ENCODE measurements at places on chromosomes 13 and 19. TPM values are rescaled to one million over a fixed set of nuclear protein-coding genes. Genes with fewer than 3 reads are reported as not detected.

Gene NOTCH3
- total RNA-seq = 162 TPM

DNA sequence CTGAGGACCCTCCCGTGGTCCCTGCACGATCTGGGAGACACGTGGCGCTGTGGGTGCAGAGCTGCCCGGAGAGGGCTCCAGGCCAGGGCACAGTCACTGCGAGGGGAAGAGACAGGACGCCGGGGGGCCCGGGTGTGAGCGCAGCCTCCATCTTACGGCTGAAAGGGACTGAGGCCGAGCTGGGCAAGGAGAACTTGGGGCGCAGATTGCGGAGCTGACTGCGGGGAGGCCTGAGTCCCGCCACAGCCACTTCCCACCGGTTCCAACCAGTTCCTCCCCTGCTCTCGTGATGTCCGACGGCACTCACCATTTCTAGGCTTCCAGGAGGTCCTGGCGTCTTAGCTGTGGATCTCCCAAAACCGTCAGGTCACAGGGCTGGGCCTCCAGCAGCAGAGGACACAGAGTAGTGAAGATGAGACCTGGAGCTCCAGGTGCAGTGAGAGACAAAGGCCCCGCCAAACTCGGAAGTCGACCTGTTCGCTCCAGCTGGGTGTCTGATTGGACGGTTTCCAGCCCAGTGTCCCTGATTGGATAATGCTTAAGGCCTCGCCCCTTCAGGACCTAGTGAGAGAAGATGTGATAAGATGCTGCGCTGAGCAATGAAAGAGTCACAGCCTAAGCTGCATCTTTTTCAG, 4.8 kb upstream of the ZNF253 start:
- no peak for DNase-seq
- H3K27ac ChIP-seq = no peak overlapping the region
- no peaks in the 10 kb centered on the region for H3K27me3 ChIP-seq

Gene RPL18A
- total RNA-seq = 1,839 TPM

DNA sequence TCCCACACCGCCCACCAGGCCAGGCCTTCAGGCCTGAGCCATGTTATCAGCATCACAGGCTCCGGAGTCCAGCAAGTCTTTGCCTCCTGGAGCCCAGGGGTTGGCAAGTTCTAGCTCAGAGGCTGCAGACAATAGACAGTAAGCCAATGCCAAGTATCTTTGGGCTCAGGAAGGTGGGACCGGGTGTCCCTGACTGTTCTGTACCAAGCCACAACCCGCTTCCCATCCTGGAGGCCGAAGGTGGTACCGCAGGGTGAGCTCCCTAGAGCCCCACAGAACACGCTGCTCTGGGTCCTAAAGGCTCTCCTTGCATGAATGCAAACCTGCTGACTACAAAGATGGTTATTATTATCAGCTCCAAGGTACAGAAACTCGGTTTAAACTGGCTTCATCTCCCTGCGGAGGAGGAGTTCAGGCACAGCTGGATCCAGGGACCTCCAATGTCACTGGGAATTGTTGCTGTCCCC, 5.5 kb upstream of the FSTL3 start:
- H3K4me3 ChIP-seq = no peak overlapping the region
- H3K4me1 ChIP-seq = peaks cover 3% of the 10 kb centered on the region
- no peaks in the 10 kb centered on the region for H3K27me3 ChIP-seq
- H3K36me3 ChIP-seq = no peaks in the 10 kb centered on the region
- H3K27ac ChIP-seq = no peak overlapping the region
- no peak for DNase-seq

GRCh38 chr13:79679334-79679733, 198.4 kb downstream of the NDFIP2 start:
- peak; percentile 39 for DNase-seq
- H3K27me3 ChIP-seq = no peaks in the 10 kb centered on the region
- no peak overlapping the region for H3K27ac ChIP-seq
- H3K4me3 ChIP-seq = no peak overlapping the region
- peaks cover 2% of the 10 kb centered on the region for H3K4me1 ChIP-seq

- peak; percentile 16 for DNase-seq
- no peak overlapping the region for H3K27ac ChIP-seq
- H3K36me3 ChIP-seq = peaks cover 2% of the 10 kb centered on the region
- no peaks in the 10 kb centered on the region for H3K27me3 ChIP-seq
- peak overlapping the region; percentile 42 for H3K4me3 ChIP-seq
Observed at GRCh38 chr19:54162241-54162805, 2.8 kb upstream of the LENG1 start.

GRCh38 chr19:58395220-58395978, at the start of gene RNF225:
TSS of gene RNF225 (plus strand) at chr19:58395656. CDS start at chr19:58396090, 434 bp downstream.
- peaks cover 8% of the 10 kb centered on the region for H3K4me1 ChIP-seq
- H3K27ac ChIP-seq = no peak within 1 kb of the TSS
- no peaks in the 10 kb centered on the region for H3K27me3 ChIP-seq
- no peak within 1 kb of the TSS for H3K4me3 ChIP-seq

- H3K4me1 ChIP-seq = no peaks in the 10 kb centered on the region
- H3K27me3 ChIP-seq = no peaks in the 10 kb centered on the region
- DNase-seq = no peak
- no peak overlapping the region for H3K27ac ChIP-seq
- H3K4me3 ChIP-seq = no peak overlapping the region
- H3K36me3 ChIP-seq = peaks cover 25% of the 10 kb centered on the region
Observed at GRCh38 chr19:57759096-57759495, 10.4 kb upstream of the ZNF586 start.

DNA sequence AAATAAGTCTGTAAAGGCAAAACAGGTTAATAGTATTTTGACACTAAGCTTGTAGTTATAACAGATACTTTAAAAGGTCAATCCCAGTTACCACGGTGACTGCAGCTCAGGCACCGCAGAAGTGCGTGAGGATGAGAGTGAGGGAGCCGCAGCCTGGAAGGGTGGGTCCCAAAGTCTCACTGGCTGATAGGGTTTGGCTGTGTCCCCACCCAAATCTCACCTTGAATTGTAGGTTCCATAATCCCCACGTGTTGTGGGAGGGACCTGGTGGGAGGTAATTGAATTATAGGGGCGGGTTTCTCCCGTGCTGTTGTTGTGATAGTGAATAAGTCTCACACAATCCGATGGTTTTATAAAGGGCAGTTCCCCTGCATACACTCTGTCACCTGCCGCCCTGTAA, 40.0 kb upstream of the GAS6 start:
- peaks cover 31% of the 10 kb centered on the region for H3K4me1 ChIP-seq
- H3K4me3 ChIP-seq = no peak overlapping the region
- no peaks in the 10 kb centered on the region for H3K27me3 ChIP-seq

Gene IRS2
- total RNA-seq = 14.4 TPM

DNA sequence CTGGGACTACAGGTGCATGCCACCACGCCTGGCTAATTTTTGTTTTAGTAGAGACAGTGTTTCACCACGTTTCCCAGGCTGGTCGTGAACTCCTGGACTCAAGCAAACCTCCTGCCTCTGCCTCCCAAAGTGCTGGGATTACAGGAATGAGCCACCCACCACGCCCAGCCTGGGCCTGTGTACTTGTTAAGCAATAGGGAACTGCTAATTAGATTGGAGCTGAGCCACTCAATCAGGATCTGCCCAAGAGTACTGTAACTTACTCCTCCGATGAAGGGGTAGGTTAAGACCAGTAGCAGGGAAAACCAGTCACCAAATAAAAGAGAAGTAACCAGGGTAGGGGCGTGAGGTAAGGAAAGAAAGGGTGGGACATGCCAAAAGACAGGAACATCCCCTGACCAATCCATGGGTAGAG, 2.3 kb downstream of the DDX39A start:
- H3K4me3 ChIP-seq = peak overlapping the region; percentile 33
- no peaks in the 10 kb centered on the region for H3K27me3 ChIP-seq
- no peak for DNase-seq
- H3K27ac ChIP-seq = no peak overlapping the region
- peaks cover 15% of the 10 kb centered on the region for H3K36me3 ChIP-seq

DNA sequence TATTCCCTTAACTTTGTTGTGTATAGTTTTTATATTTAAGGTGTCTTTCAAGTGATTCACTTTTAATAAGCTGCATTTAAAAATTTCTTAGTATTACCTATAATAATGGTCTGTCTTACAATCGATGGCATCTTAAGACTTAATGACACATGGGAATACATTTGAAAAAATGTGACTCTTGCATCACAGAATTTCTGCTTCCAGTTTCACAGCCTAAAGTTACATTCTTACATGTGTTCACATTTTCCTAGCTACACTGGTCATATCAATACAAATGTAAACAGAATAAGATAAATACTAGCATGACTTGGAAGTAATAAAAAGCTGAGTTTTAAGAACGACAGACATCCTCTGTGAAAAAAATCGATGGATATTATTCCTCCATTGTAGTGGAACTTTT, 1597.1 kb upstream of the MIR17HG start:
- no peak for DNase-seq
- no peak overlapping the region for H3K27ac ChIP-seq
- no peaks in the 10 kb centered on the region for H3K36me3 ChIP-seq
- no peaks in the 10 kb centered on the region for H3K27me3 ChIP-seq
- H3K4me3 ChIP-seq = no peak overlapping the region
- peaks cover 2% of the 10 kb centered on the region for H3K4me1 ChIP-seq

GRCh38 chr19:28983430-28983829, 229.5 kb downstream of the UQCRFS1 start:
- H3K36me3 ChIP-seq = no peaks in the 10 kb centered on the region
- H3K27ac ChIP-seq = no peak overlapping the region
- no peak overlapping the region for H3K4me3 ChIP-seq
- no peaks in the 10 kb centered on the region for H3K4me1 ChIP-seq
- H3K27me3 ChIP-seq = no peaks in the 10 kb centered on the region

Gene NXNL1
- total RNA-seq = not detected

GRCh38 chr13:32947411-32948276, 68.6 kb upstream of the KL start:
- no peak for DNase-seq
- no peak overlapping the region for H3K27ac ChIP-seq
- no peak overlapping the region for H3K4me3 ChIP-seq
- H3K36me3 ChIP-seq = no peaks in the 10 kb centered on the region
- peaks cover 3% of the 10 kb centered on the region for H3K27me3 ChIP-seq

Gene EDDM13
- total RNA-seq = not detected

- H3K4me3 ChIP-seq = no peak within 1 kb of the TSS
- H3K36me3 ChIP-seq = no peaks in the 10 kb centered on the region
- no peaks in the 10 kb centered on the region for H3K4me1 ChIP-seq
- DNase-seq = no peak
Observed at GRCh38 chr19:54573330-54573872, at the start of gene LILRA2. TSS of gene LILRA2 (plus strand) at chr19:54573790. CDS start at chr19:54573879, 89 bp downstream.

Gene TEKTIP1
- 0.68 TPM for total RNA-seq

Gene TMEM259
- 155 TPM for total RNA-seq

Gene LSR
- 18.1 TPM for total RNA-seq

DNA sequence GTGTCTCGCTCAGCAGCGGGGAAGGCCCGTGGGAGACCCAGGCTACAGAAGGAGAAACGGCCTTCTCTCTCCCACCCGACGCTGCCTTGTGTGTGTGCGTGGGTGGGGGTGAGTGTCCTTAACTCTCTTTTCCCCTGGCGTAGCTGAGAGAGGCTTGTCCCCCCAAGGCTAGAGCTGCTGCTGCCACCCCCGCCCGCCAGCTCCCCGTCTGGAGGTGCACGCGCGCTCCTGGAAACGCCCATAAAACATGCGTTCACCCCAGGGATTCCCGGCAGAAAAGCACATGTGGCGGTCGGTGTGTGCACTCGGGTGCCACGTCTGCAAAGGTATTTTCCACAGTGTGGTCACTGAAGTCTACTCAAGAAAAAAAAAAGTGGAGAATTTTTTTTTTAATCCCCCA, 36.1 kb downstream of the GADD45B start:
- no peaks in the 10 kb centered on the region for H3K36me3 ChIP-seq
- no peak for DNase-seq
- H3K27ac ChIP-seq = no peak overlapping the region
- no peaks in the 10 kb centered on the region for H3K27me3 ChIP-seq

GRCh38 chr13:24348797-24349515, 39.6 kb downstream of the C1QTNF9 start:
- H3K27me3 ChIP-seq = no peaks in the 10 kb centered on the region
- no peaks in the 10 kb centered on the region for H3K36me3 ChIP-seq
- no peak for DNase-seq
- no peak overlapping the region for H3K27ac ChIP-seq
- H3K4me3 ChIP-seq = no peak overlapping the region

DNA sequence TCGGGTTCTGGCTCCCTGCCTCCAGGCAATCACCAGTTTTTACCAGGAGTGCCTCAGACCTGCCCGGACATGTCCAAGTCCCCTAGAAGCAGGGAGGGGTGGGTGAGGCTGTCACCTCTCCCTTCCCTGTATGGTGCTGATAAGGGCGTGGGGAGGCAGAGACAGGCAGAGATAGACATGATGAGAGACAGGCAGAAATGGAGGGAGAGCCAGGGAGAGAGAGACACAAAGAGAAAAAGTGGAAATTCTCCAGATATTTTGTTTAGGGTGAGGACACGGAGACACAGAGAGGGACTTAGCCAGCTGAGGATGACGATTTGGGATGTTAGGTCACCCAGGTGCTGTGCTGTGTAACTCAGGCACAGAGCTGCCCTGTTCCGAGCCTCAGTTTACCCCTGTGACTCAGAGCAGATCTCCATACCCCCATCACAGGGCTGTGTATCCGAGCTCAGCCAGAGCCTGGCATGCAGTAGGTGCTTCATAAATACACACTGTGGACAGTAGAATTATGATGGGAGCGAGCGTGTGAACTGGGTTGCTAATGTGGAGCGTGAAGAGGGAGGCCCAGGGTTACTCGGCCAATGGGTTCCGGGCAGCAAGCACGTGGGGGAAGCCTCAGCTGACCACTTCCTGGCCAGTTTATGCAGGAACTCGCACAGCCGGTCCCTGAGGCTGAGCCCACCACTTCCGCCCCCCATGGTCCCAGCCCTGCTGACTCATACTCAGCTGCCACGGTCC, 11.9 kb upstream of the GDF15 start:
- peaks cover 24% of the 10 kb centered on the region for H3K4me1 ChIP-seq
- H3K4me3 ChIP-seq = no peak overlapping the region
- H3K36me3 ChIP-seq = no peaks in the 10 kb centered on the region

GRCh38 chr19:32067685-32068084, 277.7 kb upstream of the ZNF507 start:
- H3K27me3 ChIP-seq = no peaks in the 10 kb centered on the region
- DNase-seq = no peak
- H3K36me3 ChIP-seq = no peaks in the 10 kb centered on the region
- no peak overlapping the region for H3K27ac ChIP-seq
- H3K4me3 ChIP-seq = no peak overlapping the region

Gene SAFB
- total RNA-seq = 60.4 TPM

Gene PSG11
- 0.43 TPM for total RNA-seq

GRCh38 chr13:71218960-71219359, 648.0 kb downstream of the DACH1 start:
- no peak overlapping the region for H3K4me3 ChIP-seq
- H3K27me3 ChIP-seq = no peaks in the 10 kb centered on the region
- H3K4me1 ChIP-seq = no peaks in the 10 kb centered on the region
- DNase-seq = no peak

Gene UBE2M
- total RNA-seq = 106 TPM

Gene ATP5F1D
- total RNA-seq = 170 TPM

GRCh38 chr13:64397701-64398100, 2832.4 kb downstream of the PCDH9 start:
- peak; percentile 10 for DNase-seq
- no peak overlapping the region for H3K4me3 ChIP-seq
- H3K36me3 ChIP-seq = no peaks in the 10 kb centered on the region
- H3K27me3 ChIP-seq = no peaks in the 10 kb centered on the region

- H3K27me3 ChIP-seq = no peaks in the 10 kb centered on the region
- no peak overlapping the region for H3K4me3 ChIP-seq
- DNase-seq = no peak
- H3K36me3 ChIP-seq = no peaks in the 10 kb centered on the region
Observed at GRCh38 chr13:106916329-106916976, 348.5 kb upstream of the ARGLU1 start.

Measured in astrocyte (in vitro differentiated cells and primary cell).